ENCODE measurements at places on chromosomes 16 and 17.

- DNase-seq = peak; percentile 82
Observed at GRCh38 chr16:70805787-70806186, 4.8 kb upstream of the VAC14 start.

DNA sequence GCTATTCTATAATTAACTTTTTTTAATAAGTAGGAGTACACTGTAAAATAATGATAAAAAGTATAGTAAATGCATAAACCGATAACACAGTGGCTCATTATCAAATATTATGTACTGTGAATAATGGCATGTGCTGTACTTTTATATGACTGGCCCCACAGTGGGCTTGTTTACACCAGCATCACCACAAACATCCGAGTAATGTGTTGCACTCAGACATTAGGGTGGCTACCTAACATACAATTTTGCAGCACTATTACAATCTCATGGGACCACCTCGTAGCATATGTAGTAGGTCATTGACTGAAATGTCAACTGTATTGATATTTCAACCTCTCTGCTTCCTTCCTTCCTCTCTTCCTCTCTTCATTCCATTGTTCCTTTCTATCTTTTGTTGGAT lies 51.7 kb downstream of the TBX4 start:
- no peak for DNase-seq

DNA sequence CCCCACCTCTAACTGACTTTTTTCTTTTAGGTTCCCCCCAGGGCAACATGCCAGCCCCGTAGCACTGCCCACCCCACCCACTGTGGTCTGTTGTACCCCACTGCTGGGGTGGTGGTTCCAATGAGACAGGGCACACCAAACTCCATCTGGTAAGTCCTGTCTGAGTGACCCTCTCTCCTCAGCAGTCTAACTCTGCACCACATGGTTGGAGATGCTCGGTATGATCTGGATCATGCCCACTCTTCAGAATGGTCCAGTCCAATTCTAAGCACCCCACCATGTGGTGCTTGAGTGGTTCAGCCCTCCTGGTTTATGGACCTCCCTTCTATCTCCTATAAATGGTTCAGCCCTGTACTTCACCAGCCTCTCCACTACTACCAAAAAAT lies 5.9 kb downstream of the KDM6B start:
- peak; percentile 67 for DNase-seq

DNA sequence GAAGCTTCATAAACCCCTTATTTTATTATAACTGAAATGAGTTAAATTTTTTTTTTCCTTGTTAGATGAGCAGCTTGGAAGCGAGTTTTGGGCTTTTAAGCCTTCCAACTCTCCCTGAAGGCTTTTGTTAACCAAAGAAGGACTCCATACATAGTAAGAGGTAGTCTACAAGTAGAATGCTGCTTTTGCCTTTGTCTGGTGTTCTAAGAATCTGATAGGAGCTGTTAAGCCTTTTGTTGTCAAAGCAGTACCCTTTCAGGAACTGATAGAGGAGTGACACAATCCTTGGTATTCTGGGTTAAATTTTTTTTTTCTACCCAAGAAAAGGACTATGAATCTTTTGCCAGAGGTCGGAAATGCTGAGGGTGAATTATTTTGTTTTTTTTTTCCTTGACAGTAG lies 26.1 kb downstream of the MAP2K4 start:
- no peak for DNase-seq

DNA sequence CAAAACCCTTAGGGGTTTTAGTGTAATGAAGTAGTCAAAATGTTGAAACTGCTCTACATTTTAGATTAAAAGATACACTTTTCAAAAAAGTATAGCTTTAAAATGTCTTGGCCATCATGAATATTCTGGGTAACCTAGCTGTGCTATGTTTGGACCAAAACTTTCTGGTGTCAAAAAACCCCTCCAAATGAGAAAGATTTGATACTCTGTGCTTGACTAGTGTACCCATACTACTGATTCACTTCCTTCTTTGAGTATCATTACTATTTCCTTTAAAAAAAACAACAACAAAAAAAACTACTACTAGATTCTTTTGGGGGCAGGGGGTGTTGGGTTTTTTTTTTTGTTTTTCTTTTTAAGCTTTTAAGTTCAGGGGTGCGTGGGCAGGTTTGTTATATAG lies 37.3 kb downstream of the PTRH2 start:
- no peak for DNase-seq
